Activated CD4-positive, alpha-beta T cell treated with anti-CD3 and anti-CD28 coated beads, Interleukin-2, amount 50 U/mL, for 4 hours (primary cell): ENCODE measurements at places on chromosomes 11 and 22.
A peak's percentile ranks its signal among the peaks of the same experiment; 100 is the strongest.

GRCh38 chr11:81005595-81005994 is 1564.8 kb upstream of the TENM4 start:
- no peak for DNase-seq

- DNase-seq, result peak; percentile 5
These were observed 1.0 kb downstream of the FUT4 start for GRCh38 chr11:94544646-94545263.

GRCh38 chr11:128733440-128734102 is 39.7 kb downstream of the FLI1 start:
- no peak for DNase-seq

- no peak for DNase-seq
These were observed 41.7 kb downstream of the YAP1 start for GRCh38 chr11:102151784-102152525.
